ENCODE measurements at places on chromosomes 1 and 21.

GRCh38 chr1:10754568-10755329 lies 41.7 kb downstream of the CASZ1 start:
- no peaks in the 10 kb centered on the region for H3K36me3 ChIP-seq
- no peaks in the 10 kb centered on the region for H3K27me3 ChIP-seq
- H3K4me3 ChIP-seq, result no peak overlapping the region

DNA sequence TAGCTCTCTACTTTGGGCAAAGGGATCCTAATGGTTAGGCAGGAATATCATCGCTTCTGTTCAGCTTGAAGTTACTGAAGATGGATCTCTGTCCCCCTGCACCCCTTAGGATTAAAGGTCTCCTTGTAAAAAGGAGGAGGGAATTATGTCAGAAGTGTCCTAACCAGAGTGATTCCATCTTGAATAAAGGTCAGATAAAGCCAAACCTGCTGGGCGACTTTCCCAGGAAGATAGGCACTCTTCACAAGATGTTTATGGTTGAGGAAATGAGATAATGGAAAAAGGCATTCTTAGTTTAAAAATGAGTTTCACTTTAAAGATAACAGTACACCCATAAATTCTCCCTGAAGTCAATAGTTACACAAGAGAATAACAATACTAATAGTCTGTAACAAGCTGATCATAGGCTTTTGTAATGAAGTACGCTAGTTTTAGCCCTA lies 1.7 kb upstream of the NENF start:
- H3K36me3 ChIP-seq, result no peaks in the 10 kb centered on the region
- no peak overlapping the region for H3K4me3 ChIP-seq
- peaks cover 14% of the 10 kb centered on the region for H3K4me1 ChIP-seq
- H3K27ac ChIP-seq, result no peak overlapping the region
- H3K27me3 ChIP-seq, result no peaks in the 10 kb centered on the region

DNA sequence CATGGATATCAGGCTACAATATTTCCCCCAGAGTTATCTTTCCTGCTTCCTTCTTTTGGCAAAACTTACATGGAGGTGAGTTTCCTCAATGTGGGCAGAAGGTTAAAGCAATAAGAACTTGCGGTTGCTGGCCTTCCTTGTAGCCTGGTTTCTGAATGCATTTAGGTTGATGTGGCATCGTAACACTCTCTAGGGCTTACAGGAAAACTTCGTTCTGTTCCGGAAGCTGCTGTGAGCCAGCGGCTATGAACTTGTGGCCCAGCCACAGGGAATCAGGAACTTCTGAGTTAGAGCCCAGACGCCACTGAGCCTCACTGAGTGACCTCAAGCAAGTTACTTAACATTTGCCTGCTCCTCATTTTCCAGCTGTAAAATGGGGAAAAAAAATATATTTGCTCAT lies 623.4 kb upstream of the ADAMTS5 start:
- no peaks in the 10 kb centered on the region for H3K4me1 ChIP-seq
- no peaks in the 10 kb centered on the region for H3K36me3 ChIP-seq
- H3K27me3 ChIP-seq, result no peaks in the 10 kb centered on the region
- no peak overlapping the region for H3K27ac ChIP-seq
- H3K4me3 ChIP-seq, result no peak overlapping the region

GRCh38 chr1:115426231-115426771 lies 88.3 kb upstream of the NGF start:
- no peak for DNase-seq
- H3K27me3 ChIP-seq, result no peaks in the 10 kb centered on the region
- H3K36me3 ChIP-seq, result no peaks in the 10 kb centered on the region
- no peak overlapping the region for H3K4me3 ChIP-seq
- no peaks in the 10 kb centered on the region for H3K4me1 ChIP-seq

- H3K4me1 ChIP-seq, result no peaks in the 10 kb centered on the region
- H3K27ac ChIP-seq, result no peak overlapping the region
- no peaks in the 10 kb centered on the region for H3K36me3 ChIP-seq
Measured at GRCh38 chr1:192270398-192270797, 46.4 kb upstream of the RGS21 start.

DNA sequence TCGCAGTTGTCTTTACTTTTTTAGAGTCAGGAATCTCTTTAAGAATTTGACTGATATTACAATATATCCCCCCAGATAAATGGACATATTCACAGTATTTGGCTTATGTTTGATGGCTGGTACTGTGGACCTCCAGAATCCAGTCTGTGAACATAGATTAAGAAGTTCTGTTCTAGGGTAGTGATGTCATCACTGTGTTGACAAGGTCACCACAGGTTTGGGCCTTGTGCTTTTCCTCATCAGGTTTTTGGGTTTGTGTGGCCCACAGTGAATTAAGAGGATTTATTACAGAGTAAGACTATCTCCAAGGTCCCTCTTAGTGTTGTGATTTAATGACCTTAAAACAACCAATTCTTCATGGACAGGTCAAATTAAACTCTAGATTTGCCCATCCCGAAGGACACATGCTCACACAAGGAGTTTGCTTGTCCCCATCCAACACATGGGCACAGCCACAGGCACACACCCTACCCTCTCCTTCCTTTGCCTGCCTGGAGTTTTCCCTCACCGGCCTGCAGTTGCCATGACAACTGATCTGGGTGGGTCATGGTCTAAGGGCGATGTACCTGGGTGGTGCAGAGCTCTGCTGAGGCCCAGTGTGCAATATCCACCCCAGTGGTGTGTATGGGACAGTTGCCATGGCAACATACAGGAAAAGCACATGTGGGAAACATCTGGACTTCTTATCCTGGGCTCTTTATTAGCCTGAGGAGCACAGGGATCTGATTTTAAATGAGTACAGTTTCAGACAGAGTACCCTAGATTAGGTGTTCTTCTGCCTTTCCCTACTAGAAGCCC lies 98.6 kb downstream of the NAV1 start:
- H3K4me3 ChIP-seq, result no peak overlapping the region
- H3K27ac ChIP-seq, result no peak overlapping the region
- no peak for DNase-seq
- no peaks in the 10 kb centered on the region for H3K4me1 ChIP-seq

- no peaks in the 10 kb centered on the region for H3K4me1 ChIP-seq
- H3K4me3 ChIP-seq, result no peak overlapping the region
- no peaks in the 10 kb centered on the region for H3K27me3 ChIP-seq
- no peak overlapping the region for H3K27ac ChIP-seq
- no peak for DNase-seq
- no peaks in the 10 kb centered on the region for H3K36me3 ChIP-seq
Measured at GRCh38 chr1:217026531-217026930, 303.3 kb upstream of the ESRRG start.

- no peaks in the 10 kb centered on the region for H3K36me3 ChIP-seq
- no peaks in the 10 kb centered on the region for H3K4me1 ChIP-seq
- DNase-seq, result no peak
- H3K27me3 ChIP-seq, result no peaks in the 10 kb centered on the region
- H3K4me3 ChIP-seq, result no peak overlapping the region
- H3K27ac ChIP-seq, result no peak overlapping the region
Measured at GRCh38 chr1:109826930-109827349, 63.2 kb upstream of the EPS8L3 start.

GRCh38 chr1:173422456-173422976 lies 54.6 kb upstream of the PRDX6 start:
- DNase-seq, result no peak
- no peak overlapping the region for H3K4me3 ChIP-seq
- H3K36me3 ChIP-seq, result no peaks in the 10 kb centered on the region
- H3K27ac ChIP-seq, result no peak overlapping the region

DNA sequence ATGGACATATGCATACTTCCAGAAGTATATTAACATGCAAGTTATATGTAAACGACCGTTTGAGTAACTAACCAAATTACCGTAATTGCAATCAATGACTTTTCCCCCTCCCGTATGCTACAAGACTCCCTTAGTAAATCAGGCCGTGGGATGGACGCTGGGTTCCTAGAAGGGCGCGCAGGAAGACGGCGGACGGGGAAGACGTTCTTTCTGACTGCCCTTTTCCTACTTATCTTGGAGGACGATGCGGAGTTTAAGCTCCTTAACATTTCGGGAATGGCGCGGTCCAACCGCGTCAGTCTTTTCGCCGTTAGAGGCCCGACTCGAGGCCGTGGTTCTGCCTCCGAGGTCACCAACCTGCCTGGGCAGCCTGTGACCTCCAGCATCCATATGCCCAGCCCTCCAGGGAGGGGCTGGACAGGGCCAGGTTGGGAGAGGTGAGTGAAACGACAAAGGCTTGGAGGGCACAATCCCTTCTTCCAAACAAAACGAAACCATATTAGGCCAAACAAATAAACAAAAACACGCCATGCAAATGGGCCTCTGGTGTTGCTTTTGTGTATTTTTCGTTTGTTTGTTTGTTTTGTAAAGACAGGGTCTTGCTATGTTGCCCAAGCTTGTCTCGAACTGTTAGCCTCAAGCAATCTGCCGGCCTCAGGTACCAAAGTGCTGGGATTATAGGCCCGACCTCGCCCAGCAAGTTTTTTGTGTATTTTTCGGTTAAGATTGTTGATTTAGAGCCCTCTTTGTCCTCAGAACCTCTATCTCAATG lies 873 bp upstream of the PI4KB start:
- H3K27ac ChIP-seq, result peak overlapping the region; percentile 94
- peaks cover 20% of the 10 kb centered on the region for H3K4me1 ChIP-seq
- peak overlapping the region; percentile 67 for H3K4me3 ChIP-seq
- H3K27me3 ChIP-seq, result no peaks in the 10 kb centered on the region
- DNase-seq, result no peak
- peaks cover 12% of the 10 kb centered on the region for H3K36me3 ChIP-seq

DNA sequence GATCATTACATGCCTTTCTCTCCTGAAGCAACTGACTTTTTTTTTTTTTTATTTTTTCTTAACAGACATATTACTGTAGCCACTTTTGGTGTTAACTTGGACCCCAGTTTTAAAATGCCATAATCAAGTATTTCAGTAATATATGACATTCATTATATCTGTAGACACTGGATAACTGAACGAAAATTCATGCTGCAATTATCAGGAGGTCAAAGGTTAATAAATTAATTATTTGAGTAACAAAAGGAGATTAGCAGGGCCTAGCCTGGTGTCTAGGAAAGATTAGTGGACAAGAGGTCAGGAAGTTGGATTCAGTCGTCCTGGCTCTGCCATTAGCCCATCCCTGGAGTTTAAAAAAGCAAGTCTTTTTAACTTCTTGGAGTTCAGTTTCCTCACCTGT lies 168.1 kb downstream of the TGFBR3 start:
- no peak overlapping the region for H3K27ac ChIP-seq
- H3K4me3 ChIP-seq, result no peak overlapping the region
- DNase-seq, result no peak
- peaks cover 5% of the 10 kb centered on the region for H3K4me1 ChIP-seq

DNA sequence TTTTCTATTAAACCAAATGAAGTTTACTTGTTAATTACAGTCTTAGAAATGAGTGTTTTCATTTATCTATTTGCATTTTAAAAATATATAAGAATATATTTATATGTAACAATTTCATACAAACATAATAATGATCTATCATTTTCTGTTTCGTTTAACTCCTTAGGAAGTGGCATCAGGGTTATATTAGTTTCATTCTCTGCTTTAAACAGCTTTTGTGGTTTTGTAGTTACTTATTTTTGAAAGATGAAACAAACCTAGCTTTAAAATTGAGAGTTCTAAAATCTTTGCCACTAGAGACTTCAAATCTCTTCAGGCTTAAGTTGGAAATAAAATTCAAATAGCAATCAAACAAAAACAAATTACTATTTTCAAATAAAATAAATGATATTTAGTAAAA lies 2110.6 kb downstream of the MRPL39 start:
- no peak overlapping the region for H3K27ac ChIP-seq
- H3K27me3 ChIP-seq, result no peaks in the 10 kb centered on the region
- no peaks in the 10 kb centered on the region for H3K4me1 ChIP-seq
- H3K4me3 ChIP-seq, result no peak overlapping the region
- DNase-seq, result no peak

DNA sequence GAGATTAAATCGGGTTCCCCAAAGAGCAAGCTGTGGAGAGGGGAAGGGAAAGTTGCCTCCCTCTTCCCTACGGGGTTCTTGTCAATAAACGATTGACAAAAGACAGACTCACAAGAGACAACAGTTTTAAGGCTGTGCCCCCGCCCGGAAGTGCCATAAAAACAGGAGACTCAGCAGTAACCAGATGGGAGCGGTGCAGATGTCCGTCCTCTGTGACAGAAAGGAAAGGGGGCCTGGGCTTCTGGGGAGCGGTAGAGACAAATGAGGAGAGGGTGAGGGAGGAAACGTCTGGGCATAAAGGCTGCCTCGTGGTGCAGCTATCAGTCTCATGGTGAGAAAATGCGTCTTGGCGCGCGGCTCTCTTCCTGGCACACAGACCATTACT lies 5.9 kb downstream of the TP73 start:
- no peak overlapping the region for H3K27ac ChIP-seq
- H3K36me3 ChIP-seq, result no peaks in the 10 kb centered on the region
- no peaks in the 10 kb centered on the region for H3K4me1 ChIP-seq
- no peak overlapping the region for H3K4me3 ChIP-seq
- H3K27me3 ChIP-seq, result peaks cover 9% of the 10 kb centered on the region
- no peak for DNase-seq

DNA sequence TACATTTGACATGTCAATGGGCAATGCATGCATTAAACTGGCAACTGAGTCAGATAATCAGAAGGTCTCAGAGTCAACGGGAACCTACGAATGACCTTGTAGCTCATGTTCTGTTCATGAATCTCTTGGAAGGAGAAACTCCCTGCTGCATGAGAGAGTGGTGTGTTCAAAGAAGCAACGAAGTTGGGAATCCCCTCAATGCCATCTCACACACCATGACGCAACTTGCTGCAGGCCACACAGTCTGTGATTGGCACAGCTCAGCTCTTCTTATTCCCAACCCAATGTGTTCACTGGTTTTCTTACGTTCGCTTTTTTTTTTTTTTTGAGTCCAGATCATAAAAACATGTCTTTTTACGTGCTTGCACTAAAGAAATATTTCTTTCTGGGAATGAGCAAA lies 53.5 kb upstream of the PRDM2 start:
- H3K36me3 ChIP-seq, result no peaks in the 10 kb centered on the region
- H3K27me3 ChIP-seq, result no peaks in the 10 kb centered on the region
- no peak for DNase-seq
- no peak overlapping the region for H3K4me3 ChIP-seq
- no peaks in the 10 kb centered on the region for H3K4me1 ChIP-seq

GRCh38 chr1:209802117-209802779 lies 3.7 kb downstream of the IRF6 start:
- no peaks in the 10 kb centered on the region for H3K27me3 ChIP-seq
- peaks cover 11% of the 10 kb centered on the region for H3K4me1 ChIP-seq
- H3K36me3 ChIP-seq, result no peaks in the 10 kb centered on the region
- no peak overlapping the region for H3K27ac ChIP-seq

- DNase-seq, result no peak
- H3K4me1 ChIP-seq, result no peaks in the 10 kb centered on the region
- no peak overlapping the region for H3K4me3 ChIP-seq
- H3K36me3 ChIP-seq, result peaks cover 4% of the 10 kb centered on the region
Measured at GRCh38 chr1:51417496-51418383, 87.4 kb upstream of the TTC39A start.

DNA sequence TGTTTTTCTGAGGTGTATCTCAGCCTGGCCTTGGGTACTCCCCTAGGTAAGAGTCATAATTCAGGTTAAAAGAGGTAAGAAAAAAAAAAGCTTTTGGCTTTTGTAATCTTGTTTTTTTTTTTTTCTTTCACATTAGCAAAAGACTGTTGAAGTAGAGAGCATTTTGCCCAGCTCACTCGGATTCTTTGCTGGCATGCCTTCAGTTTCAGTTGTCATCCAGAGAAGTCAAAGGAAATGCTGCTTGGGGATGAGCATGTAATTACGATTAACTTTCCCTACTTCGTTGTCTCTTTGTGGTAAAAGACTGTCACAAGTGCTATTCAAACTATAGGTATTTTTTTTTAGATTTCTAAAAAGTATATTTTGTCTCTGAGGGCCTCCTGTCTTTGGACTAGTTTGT lies 6.3 kb downstream of the BACH1 start:
- H3K27me3 ChIP-seq, result no peaks in the 10 kb centered on the region
- H3K4me1 ChIP-seq, result peaks cover 9% of the 10 kb centered on the region
- H3K36me3 ChIP-seq, result no peaks in the 10 kb centered on the region
- no peak overlapping the region for H3K4me3 ChIP-seq
- DNase-seq, result no peak
- H3K27ac ChIP-seq, result no peak overlapping the region
